NCI-H524 treated with DMSO at 0.1 percent for 48 hours (cell line): ENCODE measurements at places on chromosomes 11 and 22.

- no peak for DNase-seq
Measured at GRCh38 chr11:82823647-82824619, 76.3 kb downstream of the PRCP start.

GRCh38 chr22:39997421-39997820 lies 2.7 kb downstream of the FAM83F start:
- no peak for DNase-seq

DNA sequence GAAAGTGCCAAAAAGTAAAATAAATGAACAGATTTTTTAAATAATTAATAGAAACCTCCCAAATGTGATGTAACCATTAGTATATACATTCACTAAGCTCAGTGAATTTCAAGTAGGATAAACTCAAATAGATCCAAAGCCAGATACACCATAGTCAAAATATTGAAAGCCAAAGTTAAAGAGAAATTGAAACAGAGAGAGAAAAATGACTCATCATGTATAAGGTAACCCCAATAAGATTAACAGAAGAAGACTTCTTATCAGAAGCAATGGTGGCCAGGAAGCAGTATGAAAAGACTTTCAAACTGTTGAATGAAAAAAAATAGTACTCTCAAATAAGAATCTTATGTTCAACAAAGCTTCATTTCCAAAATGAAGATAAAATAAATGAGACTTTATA lies 70.5 kb downstream of the LUZP2 start:
- DNase-seq = no peak

DNA sequence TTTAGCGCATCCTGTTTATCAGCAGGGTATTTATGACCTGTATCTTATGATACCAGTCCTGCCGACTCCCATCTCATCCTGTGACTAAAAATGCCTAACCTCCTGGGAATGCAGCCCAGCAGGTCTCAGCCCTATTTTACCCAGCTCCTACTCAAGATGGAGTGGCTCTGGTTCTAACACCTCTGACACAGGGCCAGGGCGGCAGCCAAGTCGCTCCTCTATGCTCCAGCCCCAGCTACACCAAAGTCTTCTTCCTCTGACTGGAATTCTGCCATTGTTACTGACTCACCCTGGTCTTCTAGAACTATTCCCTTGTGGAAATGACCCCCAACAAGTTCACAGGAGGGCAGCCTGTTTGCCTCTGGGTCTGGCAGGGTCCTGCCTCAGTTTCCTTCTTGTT lies 7.9 kb upstream of the C1QTNF6 start:
- DNase-seq = no peak

DNA sequence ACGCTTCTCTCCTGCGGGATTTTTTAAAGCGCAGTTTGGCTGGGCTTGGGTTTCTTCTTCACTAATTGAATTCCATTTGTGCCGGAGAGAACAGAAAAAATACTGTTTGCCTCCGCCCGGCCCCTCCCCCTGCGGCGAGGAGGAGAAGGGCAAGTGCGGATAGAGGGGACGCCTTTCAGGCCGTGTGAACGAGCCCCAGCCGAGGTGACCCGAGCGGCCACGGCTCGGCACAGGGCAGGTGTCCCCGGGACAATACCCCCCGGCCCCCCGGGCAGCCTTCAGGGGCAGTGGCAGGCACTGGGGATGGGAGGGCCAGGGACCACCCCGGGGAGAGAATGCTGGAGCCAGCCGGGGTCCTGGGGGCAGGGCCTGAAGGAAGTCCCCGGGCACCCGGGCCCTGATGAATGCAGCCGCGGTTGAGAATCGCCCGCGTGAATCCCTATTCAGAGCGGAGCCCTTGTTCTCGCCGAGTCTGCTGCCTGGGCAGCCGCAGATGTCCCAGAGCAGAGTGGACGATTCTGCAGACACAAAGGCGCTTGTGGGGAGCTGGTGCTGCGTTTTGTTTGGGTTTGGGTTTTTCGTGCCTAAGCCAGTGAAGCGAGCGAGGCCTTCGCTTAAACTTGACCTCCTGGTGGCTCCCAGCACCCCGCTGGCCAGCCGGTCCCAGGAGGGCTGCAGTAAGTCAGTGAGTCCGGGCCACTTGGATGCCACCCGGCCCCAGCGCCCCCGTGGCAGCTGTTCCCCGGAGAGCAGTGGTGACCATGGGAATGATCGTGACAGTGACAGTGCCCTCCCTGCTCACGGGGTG lies 96.0 kb downstream of the WNT7B start:
- no peak for DNase-seq

DNA sequence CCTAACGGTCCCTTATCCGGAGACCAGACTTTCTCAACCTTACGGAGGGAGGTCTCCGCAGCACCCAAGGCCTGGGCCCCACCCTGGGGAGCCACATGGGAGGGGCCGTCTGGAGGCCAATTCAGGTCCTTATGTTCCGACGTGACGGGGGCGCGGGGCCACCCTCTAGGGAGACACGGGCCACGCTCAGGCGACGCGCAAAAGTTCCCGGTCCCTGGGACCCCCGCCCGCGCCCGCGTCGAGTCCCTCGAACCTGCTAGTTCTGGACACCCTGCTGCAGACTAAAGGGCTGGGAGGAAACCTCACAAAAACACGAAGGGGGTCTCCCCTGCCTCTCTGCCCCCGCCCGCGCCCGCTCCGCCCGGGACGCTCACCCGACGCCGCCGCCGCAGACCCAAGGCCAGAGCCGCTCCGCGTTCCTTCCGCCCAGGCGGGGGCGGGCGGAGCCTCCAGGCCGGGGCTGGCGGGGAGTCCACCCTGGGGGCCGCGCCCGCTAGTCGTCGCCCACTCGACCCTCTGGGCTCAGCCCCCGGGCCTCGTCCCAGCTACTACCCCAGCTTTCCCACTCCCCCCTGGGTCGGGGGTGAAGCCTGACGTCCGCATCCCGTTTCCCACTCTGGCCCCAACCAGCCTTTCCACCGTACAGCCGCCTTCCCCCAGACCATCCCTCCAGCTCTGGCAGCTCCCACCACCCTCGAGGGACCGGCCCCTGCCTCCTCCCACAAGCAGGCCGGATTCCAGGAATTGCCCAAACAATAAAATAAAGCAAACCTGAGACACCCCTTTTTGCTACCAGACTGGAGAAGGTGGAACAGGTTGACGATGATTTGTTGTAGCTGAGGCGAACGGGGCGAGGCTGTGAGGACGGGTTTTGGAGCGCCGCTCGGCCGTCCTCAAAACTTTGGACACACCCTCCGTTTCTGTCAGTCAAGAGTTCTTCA lies 2.7 kb downstream of the RNH1 start:
- no peak for DNase-seq

- no peak for DNase-seq
Measured at GRCh38 chr11:71895961-71896360, 17.7 kb downstream of the DEFB131B start.

DNA sequence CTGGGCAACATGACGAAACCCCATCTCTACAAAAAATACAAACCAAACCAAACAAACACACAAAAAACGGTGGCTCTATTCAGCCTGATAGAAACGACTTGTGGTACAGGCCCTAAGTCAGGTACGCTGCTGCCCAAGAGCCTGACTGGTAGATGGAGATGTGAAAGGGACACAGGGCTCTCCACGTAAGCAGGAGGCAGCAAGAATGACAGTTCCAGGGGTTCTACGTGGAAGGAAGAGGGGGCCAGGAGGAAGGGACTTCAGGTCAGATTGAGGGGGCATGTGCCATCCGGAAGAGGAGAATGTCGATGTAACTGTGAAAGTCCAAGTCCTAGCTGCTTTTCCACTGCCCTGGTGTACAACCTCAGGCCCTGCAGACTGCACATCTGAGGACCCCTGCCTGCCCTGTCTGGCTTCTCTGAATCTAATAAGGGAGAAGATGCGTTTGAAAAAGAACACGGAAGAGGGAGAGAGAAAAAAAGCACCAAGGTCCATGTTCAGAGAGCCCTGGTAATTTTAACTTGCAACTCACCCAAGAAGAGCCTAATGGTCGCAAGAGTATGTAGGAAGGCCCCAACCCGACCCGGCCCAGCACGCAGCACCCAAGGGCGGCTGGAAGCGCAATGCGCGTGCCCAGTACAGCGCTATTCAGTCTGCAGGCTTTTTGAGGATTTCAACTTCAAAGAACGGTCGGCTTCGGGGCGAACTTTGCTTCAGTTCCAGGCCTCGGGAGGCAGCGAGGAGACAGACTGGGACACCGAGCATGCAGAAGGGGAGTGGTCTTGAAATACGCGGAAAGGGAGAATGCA lies 909 bp upstream of the ZNRD2 start:
- DNase-seq = no peak

DNA sequence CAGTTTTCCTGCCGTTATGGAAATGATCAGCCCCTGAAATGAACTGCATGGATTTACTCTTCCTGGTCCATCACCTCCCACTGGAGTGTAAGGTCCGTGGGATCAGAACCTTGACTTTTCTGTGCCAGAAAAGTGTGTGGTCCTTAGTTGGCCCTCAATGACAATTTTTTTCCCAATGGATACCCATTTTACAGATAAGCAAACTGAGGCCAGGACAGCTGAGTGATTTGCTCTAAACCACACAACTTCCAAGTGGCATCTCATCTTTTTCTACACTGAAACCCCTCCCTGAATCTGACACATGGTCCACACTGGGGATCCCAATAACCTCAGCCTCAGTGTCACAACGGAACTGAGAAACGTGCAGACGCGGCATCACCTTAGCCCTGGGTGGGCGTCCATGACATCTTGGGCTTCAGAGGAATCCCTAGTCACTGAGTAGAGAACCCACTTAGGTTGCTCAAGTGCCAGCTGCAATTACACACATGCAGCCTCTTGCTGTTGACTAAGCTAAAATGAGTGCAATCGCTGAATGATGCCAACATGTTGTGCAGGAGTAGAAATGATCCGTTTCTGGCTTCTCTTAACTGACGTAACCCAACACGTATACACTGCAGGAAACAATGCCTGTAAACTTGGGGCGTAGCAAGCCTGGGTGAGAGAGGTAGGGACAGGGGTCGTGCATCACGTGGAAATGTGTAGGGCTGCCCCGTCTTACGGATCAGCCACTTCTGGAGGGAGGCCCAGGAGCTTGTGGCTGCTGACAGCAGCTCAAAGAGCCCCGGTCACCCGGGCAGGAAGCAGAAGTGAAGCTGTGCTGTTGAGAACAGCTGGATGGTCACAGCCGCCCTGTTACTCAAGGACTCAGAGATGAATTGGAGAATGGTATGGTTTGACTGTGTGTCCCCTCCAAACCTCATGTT lies 136.3 kb downstream of the SHANK2 start:
- no peak for DNase-seq

DNA sequence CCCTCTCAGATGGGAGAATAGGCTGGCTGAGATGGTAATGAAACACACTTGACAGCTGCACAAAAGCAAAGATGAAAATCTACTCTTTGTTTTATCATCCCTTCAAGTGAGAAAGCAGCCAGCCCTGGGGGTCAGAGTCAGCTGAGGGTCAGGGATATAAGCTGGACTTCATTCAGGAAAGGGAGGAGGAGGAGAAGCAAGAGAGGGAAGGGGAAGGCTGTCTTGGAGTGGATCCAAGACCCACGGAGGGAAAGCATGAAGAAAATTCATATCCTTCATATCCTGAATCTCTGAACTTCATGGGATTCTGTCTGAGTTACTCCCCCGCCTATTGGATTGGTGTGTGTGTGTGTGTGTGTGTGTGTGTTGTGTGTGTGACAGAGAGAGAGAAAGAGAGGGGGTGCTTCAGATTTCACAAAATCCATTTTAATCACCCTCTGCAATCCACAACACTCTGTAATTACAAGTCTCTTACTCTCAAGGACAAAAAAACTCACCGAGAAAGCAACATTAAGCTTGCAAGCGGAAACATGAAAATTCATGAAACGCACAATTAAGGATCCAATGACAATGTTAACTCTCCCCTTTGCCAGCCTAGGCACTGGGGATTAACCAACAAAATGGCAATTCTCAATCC lies 327.7 kb downstream of the TENM4 start:
- no peak for DNase-seq

- DNase-seq = no peak
Measured at GRCh38 chr11:70699294-70700221, 301.2 kb downstream of the CTTN start.

- DNase-seq = no peak
Measured at GRCh38 chr22:48256041-48256739, 1493.7 kb downstream of the TBC1D22A start.

GRCh38 chr11:11291041-11292015 lies 61.7 kb downstream of the CSNK2A3 start:
- DNase-seq = no peak

DNA sequence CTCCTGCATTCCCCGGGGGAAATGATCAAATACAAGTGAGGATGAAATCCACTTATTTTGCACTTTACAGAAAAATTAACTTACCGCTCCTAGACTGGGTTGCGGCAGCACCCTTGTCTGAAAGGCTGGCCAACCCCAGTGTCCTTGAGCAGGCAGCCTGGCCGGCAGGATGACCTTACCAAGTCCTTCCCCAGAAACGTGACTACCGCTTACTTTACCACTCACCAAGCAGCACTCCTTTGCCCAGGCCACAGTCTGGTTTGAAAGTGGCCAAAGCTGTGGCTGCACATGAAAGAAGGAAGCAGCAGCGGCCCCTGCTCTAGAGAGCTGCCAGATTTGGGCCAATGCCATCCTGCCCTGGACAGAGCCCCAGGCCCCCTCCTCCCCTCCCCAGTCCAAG lies 20.3 kb downstream of the MYH9 start:
- DNase-seq = no peak

GRCh38 chr22:46640293-46641055 lies 20.3 kb downstream of the GRAMD4 start:
- DNase-seq = no peak

DNA sequence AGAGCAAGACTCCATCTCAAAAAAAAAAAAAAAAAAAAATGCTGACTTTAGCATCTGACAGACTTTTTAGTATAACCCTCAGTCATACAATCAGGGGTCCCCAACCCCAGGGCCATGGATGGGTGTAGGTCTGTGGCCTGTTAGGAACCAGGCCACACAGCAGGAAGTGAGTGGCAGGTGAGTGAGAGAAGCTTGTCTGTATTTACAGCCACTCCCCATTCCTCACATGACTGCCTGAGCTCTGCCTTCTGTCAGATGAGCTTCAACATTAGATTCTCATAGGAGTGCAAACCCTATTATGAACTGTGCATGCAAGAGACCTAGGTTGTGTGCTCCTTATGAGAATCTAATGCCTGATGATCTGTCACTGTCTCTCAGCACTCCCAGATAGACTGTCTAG lies 3.3 kb downstream of the FAM227A start:
- DNase-seq = no peak

- DNase-seq = no peak
Measured at GRCh38 chr22:19964701-19965386, 23.2 kb upstream of the TXNRD2 start.

- no peak for DNase-seq
Measured at GRCh38 chr22:21100149-21101032, 54.6 kb downstream of the LRRC74B start.

GRCh38 chr11:37858398-37858797 lies 1260.4 kb upstream of the RAG2 start:
- no peak for DNase-seq

- no peak for DNase-seq
Measured at GRCh38 chr11:1073851-1074243, 827 bp upstream of the MUC2 start.

- DNase-seq = no peak
Measured at GRCh38 chr11:116901964-116902688, 64.7 kb upstream of the APOA1 start.

- no peak for DNase-seq
Measured at GRCh38 chr11:32311346-32312065, 123.8 kb downstream of the WT1 start.

- no peak for DNase-seq
Measured at GRCh38 chr22:46142548-46143490, 7.5 kb upstream of the PPARA start.
